ENCODE measurements at places on chromosomes 3 and 15.

GRCh38 chr3:23099677-23100076 lies 103.5 kb upstream of the UBE2E2 start:
- no peak for DNase-seq

DNA sequence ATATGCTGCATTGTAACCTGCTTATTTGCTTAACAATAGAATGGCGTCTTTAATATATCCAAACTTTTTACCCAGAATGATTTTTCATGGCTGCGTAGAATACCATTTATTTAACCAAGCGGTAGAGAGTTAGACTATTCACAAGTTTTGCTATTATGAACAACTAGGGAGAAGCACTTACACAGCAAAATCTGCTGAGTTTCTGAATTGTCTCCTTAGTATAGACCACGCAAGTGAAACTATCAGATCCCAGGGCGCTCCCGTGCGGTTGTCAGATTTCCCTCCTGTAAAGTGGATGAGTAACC lies 12.6 kb upstream of the ADPGK start:
- DNase-seq = no peak

DNA sequence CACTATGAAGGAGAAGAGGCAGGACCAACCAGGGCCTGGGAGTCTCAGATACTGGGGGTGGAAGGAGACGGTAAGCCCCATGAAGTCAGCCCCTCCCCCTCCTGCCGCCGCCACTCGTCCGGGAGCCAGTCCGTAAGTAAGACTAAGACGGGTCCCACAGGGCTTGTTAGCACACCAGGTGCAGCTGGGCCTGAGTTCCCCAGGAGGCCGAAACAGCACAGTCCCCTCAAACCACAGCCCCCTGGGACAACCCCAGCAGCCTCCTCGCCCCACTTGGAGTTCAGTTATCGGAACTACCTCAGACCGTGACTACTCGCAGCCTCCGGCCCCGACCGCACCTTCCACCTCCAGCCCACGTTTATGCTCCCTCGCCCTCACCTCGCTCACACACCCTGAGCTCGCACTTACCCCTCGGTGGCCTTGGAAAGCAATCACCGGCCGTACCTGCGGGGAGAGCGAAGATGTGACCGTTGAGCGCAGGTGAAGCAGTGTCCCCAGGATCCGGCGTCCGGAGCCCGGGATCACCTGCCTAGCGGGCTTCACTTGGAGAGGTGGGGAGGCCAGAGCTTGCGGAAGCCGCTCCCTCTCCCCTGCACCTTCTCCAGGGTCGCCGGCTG lies 557 bp downstream of the ELL3 start:
- DNase-seq = no peak

DNA sequence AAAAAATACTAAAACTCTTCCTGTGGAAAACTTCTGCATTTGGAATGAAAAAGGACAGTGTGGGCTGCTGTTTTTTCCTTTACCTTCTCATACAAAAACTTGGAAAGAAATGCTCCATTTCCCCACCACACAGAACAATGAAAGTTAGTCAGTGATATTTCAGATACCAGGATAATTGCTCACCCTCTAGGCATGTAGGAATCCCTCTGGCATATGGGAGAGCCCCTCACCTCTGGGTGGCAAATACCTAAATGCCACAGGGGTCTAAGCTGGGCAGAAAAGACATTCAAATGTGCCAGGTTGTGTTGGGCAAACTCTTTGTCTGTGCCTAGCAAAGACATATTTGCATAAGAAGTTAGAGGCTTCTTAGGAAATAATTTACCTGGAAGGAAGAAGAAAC lies 560.3 kb upstream of the NR2F2 start:
- no peak for DNase-seq

DNA sequence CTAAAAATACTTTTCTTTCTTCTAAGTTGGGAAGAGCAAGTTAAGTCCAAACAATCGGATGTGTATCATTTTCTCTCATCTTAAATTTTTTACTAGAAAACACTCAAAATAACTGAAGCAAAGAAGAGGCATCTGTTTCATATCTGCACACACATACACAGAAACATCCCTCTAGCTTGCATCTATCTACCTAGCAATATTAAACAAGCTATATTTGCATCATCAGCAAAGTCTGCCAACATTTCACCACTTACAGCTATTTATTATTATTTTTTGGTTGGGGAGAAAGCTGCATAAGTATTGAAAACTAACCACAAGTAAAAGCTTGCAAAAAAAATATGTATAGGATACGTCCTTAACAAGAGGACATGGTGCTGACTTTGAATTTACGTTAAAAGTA lies 1.9 kb downstream of the GOLIM4 start:
- no peak for DNase-seq

DNA sequence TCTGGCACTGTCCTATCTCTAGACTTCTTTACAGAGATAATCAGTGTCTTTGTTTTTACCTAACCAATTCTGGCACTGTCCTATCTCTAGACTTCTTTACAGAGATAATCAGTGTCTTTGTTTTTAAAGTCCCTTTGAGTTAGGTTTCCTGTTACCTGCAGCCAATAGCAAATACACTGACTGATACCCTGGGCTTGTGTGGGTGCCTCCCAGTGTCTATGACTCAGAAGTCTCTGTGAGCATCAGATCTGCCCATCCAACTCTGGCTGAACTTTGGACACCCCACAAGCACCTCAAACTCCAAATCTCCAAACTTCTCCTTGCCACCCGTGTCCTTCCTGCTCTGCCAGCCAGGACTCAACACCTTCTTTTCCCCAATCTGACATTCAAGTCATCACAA lies 30.4 kb downstream of the SLC41A3 start:
- no peak for DNase-seq

DNA sequence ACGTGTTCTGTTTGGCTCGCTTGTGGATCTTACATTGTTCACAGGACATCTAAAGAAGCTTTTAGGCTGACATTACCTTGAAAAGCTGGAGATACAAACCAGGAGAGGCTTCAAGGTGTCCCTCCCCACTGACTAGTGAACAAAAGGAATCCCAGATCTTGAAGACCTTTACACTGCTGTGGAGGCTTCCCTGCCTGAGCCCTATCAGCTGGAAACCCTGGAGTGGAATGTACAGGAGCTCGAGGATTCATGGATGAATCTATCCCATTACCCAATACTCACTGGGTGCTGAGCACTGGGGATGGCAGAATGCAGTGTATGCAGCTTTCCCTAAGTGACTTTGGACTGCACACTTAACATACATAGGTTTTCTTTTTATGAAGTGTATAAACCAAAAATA lies 82.3 kb upstream of the MFGE8 start:
- DNase-seq = no peak

DNA sequence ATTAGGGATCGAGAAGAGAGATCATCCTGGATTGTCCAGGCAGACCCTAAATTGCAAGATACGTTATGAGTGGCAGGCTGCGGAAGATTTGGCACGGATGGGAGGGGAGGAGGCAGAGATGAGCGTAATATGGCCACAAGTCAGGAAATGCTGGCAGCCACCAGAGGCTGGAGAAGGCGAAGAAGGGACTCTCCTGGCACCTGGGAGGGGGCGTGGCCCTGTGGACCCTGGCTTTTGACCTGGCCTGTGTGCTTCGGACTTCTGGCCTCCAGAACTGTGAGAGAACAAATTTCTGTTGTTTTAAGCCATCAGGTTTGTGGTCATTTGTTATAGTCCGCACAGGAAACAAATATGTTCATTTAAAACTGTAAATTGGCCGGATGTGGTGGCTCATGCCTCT lies 31.9 kb upstream of the IGF1R start:
- DNase-seq = no peak

GRCh38 chr3:57793737-57794187 lies 37.7 kb downstream of the SLMAP start:
- DNase-seq = no peak

- no peak for DNase-seq
Measured at GRCh38 chr3:459311-459670, 262.7 kb downstream of the CHL1 start.

DNA sequence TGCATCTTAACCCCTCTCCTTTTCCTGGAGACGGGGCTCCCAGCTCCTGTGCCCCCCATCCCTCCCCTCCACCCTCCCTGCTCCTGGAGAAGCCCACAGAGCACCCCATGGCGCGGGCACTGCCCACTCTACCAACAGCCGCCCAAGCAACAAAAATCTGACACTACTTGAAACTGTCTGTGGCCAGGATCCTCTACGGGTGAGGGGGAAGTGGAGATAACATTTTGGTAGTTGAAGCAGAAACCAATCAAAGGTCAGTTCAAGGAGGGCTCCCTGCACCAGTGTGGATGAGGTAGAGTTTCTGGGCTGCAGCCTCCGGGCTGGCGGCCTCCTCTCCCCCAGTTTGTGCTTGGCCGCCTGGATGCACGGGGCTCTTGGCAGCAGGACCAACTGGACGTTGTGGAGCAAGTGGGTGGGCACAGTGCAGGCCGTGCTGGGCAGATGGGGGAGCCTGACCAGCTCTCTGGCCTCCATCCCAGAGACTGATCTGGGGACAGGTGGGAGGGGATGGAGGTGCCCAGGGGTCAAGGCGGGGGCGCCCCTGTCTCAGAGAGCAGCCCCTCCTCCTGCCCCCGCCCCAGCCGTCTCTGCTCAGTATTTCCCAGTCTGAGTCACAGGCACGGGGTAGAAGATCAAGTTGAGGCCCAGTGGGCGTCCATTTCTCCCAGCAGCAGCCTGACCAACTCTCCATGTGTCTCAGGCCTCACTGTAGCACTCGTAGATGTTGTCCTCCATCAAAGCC lies 12.8 kb downstream of the H1-8 start:
- DNase-seq = no peak

DNA sequence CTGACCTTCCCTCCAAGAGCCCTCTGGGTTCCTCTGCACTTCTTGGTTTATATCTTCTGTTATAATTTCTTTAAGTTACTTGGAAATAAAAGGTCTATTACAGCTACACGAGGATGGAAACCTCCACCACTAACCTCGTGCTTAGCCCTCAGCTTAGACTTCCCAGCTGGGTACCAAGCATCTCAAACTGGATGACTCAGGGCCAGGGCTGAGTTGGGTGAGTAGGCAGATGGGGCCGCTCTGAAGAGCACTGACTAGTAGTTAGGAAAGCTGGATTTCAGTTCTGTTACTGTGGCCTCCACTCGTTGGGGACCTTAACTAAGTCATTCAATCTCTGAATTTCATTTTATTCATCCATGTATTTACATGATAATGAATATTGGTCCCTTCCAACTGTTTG lies 1036.6 kb downstream of the IGSF11 start:
- DNase-seq = no peak

DNA sequence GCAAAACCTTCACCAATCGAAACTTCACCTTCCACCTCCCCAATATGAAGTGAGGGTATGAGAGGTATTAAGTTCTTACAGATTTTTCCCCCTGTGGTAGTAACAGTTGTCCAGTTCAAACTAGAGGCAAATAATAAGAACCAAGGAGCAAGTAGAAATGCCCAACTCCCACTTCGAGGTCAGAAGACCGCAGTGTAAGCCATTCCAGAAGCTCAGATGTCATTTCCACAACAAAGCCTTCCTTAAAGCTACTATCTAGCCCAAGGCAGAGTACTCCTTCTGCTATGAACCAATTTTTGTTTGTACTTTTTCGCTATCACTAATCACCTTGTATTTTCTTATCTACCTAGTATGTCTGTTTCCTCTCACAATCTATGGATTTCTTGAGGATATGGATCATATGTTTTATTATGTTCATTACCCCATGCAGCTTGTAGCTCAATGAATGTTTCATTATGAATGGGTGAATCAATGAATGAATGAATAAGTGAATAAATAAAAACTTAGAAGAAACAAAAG lies 235.7 kb upstream of the KCNMB2 start:
- DNase-seq = no peak

GRCh38 chr15:65184305-65184867 lies 756 bp downstream of the CLPX start:
- no peak for DNase-seq

DNA sequence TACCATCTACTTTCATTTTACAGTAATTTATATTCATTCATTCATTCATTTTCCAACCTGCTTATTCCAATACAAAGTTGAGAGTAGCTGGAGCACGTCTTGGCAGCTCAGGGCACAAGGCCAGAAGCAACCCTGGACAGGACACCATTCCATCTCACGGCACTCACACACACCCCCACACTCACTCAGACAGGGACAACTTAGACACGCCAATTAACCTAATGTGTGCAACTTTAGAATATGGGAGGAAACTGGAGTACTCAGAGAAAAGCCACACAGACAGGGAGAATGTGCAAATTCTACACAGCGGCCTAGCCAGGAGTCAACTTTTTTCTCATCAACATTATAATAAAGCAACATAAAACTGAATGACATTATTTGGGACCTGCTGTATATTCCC lies 46.7 kb downstream of the IGF2BP2 start:
- DNase-seq = no peak

DNA sequence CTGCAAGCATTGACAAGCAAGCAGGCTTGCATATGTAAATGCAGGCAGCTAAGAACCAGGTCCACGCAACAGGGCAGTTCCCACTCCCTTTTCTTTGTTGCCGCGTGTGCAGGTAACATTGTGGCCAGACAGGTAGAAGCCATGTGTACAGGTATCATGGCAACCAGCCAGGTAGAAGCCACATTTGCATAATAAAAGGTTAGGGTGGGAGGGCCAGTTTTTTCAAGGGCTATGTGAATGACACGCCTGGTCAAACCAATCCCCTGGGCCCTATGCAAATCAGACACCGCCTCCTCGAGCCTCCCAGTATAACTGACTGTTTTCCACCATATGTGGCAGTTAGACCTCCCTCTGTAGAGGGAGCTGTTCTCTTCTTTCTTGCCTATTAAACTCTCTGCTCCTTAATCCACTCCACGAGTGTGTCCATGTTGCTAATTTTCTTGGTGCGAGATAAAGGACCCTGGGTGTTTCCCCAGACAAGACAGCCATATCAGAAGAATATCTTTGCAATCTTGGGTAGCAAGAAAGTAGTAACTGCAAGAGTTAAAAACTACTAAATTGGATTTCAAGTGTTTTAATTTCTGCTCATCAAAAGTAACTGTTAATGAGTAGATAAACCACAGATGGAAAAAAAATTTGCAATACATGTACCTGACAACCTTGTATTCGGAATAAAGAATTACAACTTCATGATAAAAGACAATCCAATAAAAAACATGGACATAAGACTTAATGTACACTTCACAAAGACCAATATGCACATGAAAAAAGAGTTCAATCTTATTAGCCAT lies 21.8 kb downstream of the PCOLCE2 start:
- peak; percentile 79 for DNase-seq

GRCh38 chr3:162525771-162526170 lies 1029.2 kb downstream of the OTOL1 start:
- DNase-seq = no peak

DNA sequence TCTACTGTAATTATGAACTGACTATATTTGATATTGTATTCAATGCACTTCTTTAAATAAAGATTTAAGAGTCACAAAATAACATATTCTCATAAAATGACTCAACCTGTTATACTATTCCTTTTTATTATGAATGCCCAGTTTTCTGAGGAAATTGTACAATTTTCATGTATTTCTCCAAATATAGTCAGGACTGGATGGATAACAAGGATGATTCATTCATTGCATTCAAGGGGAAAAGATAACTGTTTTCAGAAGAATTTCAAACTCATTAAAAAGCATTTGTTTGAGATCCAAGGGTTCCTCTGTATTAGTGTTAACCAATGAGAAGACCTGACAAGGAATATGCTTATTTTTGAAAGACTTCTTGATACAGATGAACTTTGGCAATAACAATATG lies 163.7 kb downstream of the MEIS2 start:
- DNase-seq = no peak
